ENCODE measurements at places on chromosomes 3 and 15.

GRCh38 chr3:179921951-179922350 lies 114.8 kb downstream of the PEX5L start:
- no peak for DNase-seq

- DNase-seq, result no peak
Observed at GRCh38 chr3:178421069-178421468, 115.2 kb upstream of the KCNMB2 start.

GRCh38 chr3:112519424-112520001 lies 20.2 kb upstream of the BTLA start:
- peak; percentile 80 for DNase-seq

- no peak for DNase-seq
Observed at GRCh38 chr15:67607329-67607728, 64.8 kb downstream of the MAP2K5 start.

- no peak for DNase-seq
Observed at GRCh38 chr3:100560426-100560825, 49.0 kb upstream of the ADGRG7 start.

GRCh38 chr3:88203642-88204055 lies 53.9 kb downstream of the C3orf38 start:
- peak; percentile 69 for DNase-seq

GRCh38 chr3:43290956-43291355 lies 4.6 kb downstream of the SNRK start:
- DNase-seq, result peak; percentile 52

GRCh38 chr3:67661089-67661488 lies 6.7 kb upstream of the SUCLG2 start:
- DNase-seq, result no peak

DNA sequence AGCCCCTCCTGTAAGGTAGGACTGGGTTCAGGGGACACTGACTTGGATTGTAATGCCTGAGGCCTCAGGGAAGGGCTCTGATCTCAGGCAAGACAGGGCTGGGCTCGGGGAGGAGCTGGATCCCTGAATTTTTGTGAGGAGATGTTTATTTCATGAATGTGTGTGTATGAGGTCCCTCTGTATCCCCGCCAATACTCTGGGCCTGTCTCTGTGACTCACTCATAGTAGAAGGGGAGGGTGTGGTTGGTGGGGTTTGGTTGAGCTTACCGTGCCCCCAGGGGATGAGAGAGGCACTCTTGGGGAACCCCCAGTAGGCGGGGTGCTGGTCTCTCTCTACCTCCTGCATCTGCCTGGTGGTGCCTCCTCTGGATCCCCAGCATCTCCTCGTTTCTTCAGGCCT lies 28.1 kb downstream of the RPSA start:
- DNase-seq, result peak; percentile 79

DNA sequence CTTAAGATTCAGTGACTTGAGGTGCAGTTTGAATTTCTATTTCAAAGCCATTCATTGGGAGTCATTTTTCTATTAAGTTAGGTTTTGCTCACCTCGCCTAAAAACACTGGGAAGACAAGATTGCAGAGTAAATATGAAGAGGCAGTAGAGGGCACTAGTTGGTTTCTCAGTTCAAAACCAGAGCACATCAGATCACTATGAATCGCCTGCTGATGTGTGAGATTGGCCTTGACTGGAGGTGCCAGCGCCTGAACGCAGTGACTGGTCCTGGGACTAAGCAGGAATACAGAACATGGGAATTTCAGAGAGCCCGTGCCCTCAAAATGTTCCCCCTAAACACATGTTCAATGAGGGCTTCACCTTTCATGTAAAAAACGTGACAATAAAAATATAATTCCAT lies 229.0 kb downstream of the ITPR1 start:
- DNase-seq, result peak; percentile 66

DNA sequence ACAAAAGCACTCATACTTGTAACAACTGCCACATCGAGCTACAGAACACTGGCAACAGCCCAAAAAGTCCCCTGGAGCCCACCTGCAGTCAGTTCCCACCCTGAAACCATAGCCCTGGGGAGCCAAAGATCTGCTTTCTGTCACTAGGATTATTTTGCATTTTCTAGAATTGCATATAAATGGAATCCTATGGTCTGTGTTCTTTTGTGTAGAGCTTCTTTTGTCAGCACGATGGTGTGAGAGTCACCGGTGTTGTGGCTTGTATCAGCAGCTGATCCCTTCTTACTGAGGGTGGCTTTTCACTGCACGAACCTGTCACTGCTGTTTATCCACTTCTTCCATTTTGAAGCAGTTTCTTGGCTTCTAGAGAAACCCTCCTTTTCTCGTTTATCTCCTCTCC lies 60.1 kb upstream of the PRR23E start:
- DNase-seq, result no peak

DNA sequence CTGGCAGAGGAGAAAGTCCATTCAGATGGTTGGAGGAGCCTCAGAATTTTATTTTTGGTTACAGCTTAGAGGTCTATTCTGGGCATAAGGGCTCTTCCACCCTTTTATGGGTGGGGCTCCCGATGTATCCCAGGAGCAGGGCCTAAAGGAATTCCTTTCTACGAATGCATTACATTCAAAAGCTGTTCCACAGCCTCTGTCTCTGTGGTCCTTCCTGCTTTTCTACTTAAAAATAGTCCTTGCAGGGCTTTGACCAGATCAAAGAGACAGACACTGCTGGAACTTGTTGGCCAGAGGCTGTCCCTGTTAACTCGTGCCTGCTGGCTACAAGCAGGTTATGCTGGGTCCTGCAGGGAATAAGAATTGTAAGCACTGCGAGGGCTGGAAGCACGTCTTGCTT lies 14.4 kb upstream of the NOX5 start:
- DNase-seq, result no peak

DNA sequence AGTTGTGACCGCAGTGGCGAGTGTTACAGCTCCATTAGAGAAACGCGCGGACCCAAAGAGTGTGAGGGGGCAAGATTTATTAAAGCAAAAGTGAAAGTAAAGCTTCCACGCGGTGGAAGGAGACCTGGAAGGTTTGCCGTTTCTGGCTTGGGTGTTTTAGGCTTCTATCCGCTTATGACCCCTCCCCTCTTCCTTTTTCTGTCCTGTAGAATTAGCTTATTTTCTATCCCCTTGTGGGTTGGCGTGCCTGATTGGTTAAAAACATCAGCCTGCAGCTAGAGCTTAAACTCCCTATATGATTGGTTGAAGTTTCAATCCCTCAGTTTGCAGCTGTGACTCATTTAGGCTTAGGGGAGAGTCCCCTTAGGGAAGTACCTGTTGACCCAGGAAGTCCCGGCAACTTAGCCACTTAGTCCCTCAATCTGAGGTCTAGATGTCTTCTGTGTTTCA lies 39.6 kb downstream of the C3orf38 start:
- DNase-seq, result peak; percentile 3

- DNase-seq, result no peak
Observed at GRCh38 chr3:149174901-149175300, 45.5 kb downstream of the HPS3 start.

- DNase-seq, result no peak
Observed at GRCh38 chr3:8887435-8888300, 75.6 kb downstream of the RAD18 start.

GRCh38 chr15:81507831-81508230 lies 133.8 kb upstream of the TMC3 start:
- no peak for DNase-seq

DNA sequence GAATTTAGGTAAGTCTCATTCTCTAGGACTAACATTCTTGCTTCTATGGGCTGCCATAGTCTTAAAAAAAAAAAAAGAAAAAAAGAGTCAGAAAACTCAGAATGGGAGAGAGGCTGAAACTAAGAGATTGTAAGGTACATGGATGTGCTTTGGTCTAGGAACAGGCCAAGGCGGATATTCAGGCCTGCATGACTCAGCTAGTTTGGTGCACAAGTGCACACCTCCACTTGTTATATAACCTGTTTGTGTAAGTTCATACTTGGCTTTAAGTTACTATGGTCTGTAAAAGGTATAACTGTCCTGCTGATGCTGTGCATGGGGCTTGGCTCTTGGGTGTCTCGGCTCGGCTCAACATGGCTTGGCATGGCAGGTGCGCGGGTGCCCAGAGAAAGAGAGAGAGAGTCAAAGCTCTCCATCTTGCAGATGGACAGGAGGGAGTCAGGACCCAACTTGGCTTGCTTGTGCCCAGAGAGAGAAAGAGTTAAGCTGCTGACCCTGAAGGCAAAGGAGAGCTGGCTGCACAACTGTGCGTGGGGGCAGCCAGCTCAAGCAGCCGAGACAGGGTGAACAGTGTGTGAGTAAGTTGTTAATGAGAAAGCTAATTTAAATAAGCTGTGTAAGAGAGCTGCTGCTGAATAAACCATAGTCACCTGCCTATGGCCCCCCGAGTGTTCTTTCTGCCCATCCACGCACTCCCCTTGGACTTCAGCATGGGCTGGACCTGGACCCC lies 31.4 kb upstream of the CHRNB4 start:
- no peak for DNase-seq

DNA sequence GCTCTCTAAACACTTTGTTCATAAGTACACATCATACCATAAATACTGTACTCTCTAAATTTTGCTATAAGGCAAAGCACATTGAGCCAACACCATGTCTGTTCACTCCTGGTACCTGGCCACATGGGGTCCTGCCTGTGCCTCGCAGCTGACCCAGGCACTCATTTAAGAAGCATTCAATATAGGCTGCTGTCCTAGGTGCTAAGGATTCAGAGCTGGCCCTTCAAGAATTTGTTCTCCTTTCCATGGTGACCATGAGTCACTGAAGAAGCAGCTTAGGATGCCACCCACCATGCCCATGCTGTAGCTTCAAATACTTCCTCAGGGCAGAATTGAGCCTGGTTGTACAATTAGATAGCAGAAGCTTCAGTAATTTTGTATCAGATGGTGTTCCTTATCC lies 119.2 kb upstream of the ZBED2 start:
- DNase-seq, result peak; percentile 65

DNA sequence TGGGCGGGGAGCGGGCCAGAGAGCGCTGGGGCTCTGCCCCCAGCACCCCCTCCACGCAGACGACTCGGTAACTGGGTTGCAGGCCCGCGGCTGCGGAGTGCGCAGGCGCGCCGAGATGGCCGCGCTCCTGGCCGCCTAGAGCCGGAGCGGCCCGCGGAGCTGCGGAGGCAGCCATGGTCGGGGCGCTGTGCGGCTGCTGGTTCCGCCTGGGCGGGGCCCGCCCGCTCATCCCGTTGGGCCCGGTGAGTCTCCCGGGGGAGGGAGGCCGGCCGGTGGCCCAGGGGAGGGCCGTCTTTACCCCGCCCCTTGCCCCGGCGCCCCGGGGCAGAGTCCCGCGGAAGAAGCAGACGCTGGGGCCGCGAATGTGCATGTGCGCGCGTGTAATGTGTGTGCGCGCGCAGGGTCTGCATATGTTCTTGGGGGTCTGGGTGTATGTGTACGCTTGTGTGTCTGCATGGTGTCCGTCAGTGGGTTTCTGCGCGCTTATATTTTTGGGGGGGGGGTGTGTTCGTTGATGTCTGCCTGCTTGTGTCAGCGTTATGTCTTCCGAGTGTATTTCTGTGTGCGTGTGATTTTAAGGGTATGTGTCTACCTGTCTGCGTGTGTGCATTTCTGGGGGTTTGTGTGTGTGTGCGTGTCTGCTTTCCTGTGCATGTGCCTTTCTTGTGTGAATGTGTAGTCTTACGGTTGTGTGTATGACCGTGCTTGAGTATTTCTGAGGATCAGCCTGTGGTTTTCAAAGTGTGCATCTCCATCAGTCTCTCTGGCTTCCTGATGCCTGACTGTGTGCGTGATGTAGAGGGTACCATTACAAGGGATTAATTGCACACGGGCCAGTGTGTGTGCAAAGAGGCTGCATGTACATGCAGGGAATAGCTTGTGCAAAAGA lies at the start of gene ABHD14A:
ABHD14A (plus strand) TSS at position 102 of the 889 bp plus-strand sequence; CDS start at position 174, 72 bp downstream.
- peak; percentile 72 for DNase-seq

DNA sequence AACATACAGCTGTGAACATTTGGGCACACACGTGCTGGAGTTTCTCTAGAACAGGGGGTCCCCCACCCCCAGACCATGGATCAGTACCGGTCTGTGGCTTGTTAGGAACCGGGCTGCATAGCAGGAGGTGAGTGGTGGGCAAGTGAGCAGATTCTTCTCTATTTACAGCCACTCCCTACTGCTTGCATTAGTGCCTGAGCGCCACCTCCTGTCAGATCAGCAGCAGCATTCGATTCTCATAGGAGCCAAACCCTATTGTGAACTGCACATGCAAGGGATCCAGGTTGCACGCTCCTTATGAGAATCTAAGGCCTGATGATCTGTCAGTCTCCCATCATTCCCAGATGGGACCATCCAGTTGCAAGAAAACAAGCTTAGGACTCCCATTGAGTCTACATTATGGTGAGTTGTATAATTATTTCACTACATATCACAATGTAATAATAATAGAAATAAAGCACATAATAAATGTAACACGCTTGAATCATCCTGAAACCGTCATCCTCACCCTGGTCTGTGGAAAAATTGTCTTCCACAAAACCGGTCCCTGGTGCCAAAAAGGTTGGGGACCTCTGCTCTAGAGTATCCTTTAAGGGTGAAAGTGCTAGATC lies 25.8 kb downstream of the CHRM5 start:
- DNase-seq, result peak; percentile 51

- no peak for DNase-seq
Observed at GRCh38 chr15:39018966-39019365, 454.4 kb upstream of the RASGRP1 start.

- no peak for DNase-seq
Observed at GRCh38 chr3:39327746-39328349, 1.7 kb upstream of the CCR8 start.

- peak; percentile 84 for DNase-seq
Observed at GRCh38 chr3:185353823-185354614, 8.9 kb upstream of the MAP3K13 start.

GRCh38 chr3:42115215-42115614 lies 24.1 kb downstream of the TRAK1 start:
- no peak for DNase-seq

- no peak for DNase-seq
Observed at GRCh38 chr3:5298453-5298852, 110.9 kb downstream of the EDEM1 start.

DNA sequence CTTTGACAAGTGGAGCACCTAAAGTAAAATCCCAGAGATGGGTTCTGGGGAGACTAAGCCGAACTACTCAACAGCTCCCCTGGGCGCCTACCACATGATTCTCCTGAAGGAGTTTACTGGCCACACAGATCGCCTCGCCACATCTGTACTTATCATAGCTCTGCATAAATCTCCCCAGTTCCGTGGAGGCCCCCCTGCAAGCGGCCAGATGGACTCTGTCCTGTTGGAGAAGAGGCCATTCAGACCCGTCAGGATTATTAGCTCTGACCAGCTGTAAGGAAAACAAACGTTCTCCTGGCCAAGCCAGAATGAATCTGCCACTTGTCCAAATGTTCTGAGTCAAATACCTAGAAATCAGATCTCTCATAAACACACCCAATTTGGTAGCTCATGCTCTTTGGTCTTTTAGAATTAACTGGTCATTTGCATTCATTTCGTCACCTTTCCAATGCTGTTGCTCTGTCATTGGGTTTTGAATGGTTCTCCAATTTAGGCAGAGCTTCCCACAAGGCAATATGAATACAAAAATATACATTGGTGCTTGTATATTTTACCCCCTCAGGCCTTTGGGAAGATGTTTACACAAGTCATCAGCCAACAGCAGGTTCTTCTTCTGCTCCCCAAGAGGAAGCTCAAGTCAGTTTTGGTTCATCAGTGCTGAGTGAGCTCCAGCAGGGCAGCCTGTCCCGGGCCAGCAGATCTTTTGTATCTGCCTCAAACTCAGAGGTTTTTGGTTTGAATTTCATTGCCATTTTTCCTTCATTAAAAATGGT lies 124.5 kb downstream of the THSD4 start:
- DNase-seq, result no peak

- no peak for DNase-seq
Observed at GRCh38 chr3:65783117-65783516, 255.6 kb downstream of the MAGI1 start.

GRCh38 chr3:31768479-31769125 lies 212.5 kb downstream of the OSBPL10 start:
- DNase-seq, result peak; percentile 51
